ENCODE measurements at places on chromosomes 7 and 10.

DNA sequence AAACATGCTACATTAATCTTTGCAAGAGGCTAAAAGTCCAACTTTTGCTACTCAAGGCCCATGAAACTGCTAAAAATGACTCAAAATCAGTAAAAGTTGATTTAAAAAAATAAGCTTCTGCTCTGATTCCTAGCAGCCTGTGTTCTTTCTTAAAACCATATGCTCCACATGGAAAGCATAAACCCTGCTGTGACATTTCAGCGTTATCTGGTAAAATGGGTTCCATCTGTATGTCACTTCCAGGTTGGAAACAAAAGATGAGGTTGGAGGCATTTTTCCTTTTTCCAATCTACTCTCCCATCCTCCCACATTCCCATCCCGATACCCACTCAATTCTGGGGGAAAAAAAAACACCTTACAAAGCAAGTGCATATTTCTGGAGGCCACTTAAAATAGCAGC lies 439.5 kb downstream of the NEBL start:
- no peak for DNase-seq

DNA sequence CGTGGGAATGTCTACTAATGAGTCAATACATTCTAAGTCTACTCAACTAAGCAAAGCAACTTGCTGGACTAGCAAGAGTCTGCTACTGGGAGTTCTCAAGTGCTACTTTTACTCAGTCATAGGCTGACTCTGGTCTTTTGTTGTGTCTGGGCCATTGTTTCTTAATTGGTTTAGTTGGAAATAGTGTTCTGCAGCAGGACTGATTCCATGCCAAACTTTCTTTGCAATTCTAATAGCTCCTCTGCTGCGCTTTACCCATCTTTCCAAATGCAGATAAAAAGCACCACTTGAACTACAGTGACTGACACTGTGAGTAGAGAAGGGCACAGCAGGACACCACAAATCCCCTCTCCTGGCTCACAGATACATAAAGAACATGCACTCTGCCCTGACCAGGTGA lies 125.7 kb downstream of the CD36 start:
- DNase-seq, result no peak

DNA sequence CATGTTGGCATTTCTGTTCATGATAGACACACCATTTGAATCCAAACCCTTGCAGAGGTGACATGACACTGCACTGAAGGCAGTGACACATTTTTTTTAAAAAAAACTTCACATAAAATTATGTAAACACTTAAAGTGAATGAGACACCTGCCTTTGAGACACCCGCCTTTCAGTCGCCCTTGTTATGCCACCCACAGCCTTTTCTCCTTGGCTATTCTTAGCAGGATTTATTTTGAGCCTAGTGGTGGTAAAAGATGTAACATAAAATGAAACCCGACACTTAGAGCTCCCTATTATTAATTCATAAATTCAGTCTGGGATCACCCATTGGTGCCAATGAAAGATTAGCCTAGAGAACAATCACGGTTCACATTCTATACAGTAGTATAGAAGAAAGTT lies 161.3 kb downstream of the DYNC1I1 start:
- DNase-seq, result no peak

DNA sequence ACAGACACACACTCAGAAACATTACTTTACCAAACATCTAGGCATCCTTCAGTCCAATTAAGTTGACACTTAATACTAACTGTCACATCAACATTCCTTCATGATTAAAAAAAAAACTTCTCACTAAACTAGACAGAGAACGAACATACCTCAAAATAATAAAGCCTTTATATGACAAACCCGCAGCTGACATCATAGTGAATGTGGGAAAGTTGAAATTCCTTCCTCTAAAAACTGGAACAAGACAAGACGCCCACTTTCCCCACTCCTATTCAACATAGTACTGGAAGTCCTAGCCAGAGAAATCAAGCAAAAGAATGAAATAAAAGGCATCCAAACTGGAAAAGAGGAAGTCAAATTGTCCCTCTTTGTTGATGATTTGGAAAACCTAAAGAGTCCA lies 96.9 kb upstream of the PPP1R9A start:
- no peak for DNase-seq

- no peak for DNase-seq
Measured at GRCh38 chr7:53068673-53069072, 33.2 kb downstream of the POM121L12 start.

GRCh38 chr10:132407243-132407746 lies 10.3 kb downstream of the PWWP2B start:
- DNase-seq, result no peak

DNA sequence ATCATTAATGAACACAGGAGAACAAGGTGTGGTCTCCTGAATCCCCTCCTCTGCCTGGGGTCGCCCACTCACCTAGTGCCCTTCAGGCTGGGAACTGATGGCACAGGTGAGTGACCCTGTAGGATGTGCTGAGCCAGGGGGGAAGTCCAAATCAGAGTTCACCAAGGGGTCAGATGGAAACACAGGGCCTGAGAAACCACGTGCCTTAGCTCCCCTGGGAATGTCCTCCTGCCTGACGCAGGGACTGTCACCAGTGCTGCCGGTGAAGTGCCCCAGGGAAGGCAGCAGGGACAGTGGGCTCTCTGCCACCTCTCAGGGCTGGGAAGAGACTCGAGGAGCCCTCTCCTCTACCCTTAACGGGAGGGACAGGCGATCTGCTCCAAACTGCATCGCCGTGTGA lies 5.8 kb upstream of the PYROXD2 start:
- DNase-seq, result no peak

GRCh38 chr7:36210291-36210922 lies 57.4 kb downstream of the EEPD1 start:
- DNase-seq, result no peak

DNA sequence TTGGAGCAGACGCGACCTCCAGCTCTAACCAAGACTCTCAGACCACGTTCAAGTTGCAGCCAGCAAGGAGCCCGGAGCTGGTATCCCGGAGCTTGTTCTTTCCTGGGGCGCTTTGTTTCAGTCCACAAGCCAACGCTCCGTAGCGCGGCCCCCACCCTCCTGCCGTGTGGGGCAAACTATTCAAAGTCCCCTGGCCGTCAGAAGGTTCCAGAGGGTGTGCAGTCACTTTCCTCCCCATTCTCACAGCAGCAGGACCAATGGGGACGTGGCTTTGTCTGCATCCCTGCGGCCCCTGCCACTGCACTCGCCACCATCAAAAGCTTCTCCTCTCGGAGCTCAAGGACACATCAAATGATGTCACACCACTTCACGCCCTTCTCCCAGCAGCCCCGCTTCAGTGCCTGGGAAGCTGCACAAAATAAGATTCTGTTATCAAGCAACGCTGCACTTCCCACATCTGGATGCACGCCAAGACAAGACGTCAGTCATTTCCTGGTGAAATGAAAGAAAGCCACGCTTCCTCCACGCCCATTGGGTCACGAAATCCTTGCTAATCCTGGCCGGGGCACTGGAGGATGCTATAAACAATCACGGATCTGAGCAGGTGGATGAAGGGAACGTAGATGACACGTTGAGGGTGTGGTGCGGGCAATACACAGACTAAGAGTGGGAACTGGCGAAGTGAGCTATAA lies 348.2 kb downstream of the PTPRN2 start:
- DNase-seq, result no peak

- DNase-seq, result no peak
Measured at GRCh38 chr7:22425361-22425760, 68.4 kb upstream of the RAPGEF5 start.

- no peak for DNase-seq
Measured at GRCh38 chr7:108613949-108614381, 44.3 kb downstream of the DNAJB9 start.

DNA sequence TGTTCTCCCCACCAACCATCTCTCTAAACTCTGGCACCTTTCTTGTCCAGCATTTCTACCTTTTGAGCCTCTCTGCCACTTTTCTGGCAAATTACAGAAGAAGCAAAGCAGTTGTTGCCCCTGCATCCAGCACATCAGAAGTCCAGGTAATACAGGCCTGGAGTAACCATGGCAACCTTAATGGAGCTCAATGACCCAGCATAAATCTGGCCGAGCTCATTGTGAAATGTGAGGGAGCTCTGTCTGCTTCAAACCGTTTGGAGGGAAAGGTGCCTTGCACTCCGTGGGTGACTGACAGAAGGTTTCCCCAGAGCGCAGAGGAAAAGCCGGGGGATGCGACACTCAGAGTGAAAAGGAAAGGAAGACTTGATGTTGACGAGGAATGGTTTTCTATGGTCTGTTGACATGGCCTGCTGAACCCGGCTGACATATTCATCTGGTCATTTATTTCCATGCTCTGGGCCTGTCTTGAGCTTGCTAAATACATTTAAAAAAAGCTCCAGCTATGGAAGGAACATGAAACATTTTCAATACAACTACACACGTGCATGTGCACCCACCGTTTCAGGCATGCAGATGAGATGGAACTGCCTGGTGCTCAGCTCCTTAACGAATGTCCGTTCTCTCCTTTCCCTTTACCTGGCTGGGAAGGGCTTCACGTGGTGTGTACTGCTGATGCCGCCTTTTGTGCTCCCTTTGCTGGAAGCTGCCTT lies 74.9 kb downstream of the ADRA2A start:
- DNase-seq, result no peak

GRCh38 chr7:47677664-47678063 lies 95.8 kb upstream of the TNS3 start:
- no peak for DNase-seq

GRCh38 chr10:85139124-85139523 lies 810.7 kb downstream of the CCSER2 start:
- no peak for DNase-seq

DNA sequence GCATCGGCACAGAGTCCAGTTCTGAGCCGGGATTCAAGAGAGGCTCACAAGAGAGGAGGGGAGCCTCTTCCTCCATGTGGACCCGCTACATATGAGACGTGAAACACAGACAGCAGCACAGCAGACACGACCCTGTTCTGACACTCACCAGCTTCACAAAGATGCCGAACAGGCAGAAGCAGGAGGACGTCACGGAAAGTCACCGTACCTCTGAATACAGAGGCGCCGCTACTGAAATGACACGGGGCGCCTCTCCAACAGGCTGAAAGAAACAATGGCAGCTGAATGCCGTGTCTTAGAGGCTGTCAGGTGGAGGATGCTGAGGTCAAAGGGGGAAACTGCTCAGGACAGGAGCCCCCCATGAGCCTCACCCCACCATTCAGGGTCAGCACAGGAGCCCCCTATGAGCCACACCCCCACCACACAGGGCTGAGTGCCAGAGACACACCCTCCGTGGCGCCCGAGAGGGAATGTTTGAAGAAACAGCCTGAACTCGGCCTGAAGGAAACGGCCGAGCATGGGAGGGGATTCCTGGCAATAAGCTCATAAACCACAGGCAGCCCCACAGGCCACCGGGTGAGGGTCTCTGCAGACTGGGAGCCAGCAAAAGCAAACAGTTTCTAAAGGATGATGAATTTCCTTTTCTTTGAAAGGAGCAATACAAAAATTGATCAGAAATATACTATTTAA lies 510.3 kb downstream of the PTPRN2 start:
- DNase-seq, result no peak

DNA sequence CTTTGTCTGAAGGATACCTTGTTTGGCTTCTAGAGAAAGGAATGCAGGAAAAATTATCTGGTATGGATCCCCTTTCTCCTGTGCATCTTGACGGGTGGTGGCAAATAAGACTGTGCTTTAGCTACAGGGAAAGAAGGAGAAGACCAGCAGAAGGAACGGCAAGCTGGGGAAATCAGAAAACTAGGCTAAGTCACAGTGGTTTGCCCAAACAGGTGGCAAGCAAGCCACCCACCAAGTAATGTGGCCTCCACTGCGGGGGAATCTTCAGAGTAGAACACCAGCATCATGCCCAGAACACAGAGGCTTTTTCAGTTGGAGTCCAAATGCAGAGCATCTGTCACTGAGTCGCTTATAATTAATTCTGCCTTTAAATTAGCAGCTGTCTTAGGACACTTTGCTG lies 282.8 kb downstream of the PHF14 start:
- no peak for DNase-seq

GRCh38 chr7:128260069-128260795 lies 19.2 kb downstream of the LEP start:
- DNase-seq, result no peak

DNA sequence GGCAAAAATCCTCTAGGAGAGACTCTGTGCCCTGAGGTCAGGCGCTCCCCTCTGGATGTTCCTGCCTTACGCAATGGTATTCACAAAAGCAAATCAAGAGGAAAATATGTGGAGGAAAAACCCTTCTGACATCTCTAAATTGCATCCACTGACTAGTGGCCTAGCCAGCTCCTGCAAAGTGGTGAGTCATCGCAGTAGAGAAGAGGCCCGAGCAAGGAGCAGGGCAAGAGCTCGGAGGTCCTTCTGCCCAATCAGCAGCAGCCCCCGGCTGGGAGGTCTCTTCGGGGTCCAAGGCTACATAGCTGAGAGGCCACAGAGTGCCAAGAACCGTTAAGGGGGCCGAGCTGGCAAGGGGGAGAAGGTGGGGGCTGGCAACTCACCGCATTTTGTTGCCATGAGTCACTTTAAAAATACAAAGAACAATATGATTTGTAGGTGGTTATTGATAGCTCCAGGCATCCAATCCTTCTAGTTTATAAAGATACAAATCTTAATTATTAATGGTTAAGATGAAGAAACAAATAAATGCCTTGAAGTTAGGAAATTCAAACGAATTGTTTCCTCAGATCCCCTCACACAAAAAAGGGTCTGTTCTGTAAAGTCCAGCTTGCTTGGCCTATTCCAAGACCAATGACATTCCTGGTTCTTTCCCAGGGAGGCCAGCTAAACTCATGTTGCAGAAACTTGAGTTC lies 161.6 kb downstream of the PKD1L1 start:
- DNase-seq, result peak; percentile 93

GRCh38 chr10:98570834-98571233 lies 124.1 kb upstream of the HPS1 start:
- DNase-seq, result no peak

- no peak for DNase-seq
Measured at GRCh38 chr10:72557362-72557761, 68.5 kb downstream of the MICU1 start.

DNA sequence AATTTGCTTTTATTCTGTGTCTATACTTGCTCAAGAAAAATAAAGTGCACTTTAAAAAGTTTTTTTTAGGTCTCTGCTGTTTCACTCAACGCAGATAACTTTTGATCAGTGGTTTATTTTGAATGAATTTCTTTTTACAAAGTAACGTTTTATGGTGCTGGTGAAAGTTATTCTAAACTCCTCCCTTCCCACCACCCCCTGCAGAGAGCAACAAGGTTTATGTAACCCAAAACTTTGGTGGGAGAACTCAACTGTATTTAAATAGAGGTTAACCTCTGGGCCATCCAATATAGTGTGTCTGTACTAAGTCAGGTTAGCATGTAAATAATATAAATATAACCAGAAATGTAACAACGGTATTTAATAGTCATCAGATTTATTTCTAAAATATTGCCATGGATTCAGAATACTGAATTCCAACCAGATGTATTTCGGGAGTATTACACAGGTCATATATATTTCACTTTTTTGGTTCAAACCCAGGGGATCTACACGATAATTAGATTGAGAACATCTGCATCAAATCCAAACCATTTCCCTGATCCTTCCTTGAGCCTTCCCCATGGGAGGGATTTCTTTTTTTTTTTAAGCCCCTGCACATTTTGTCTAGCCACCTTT lies 3.9 kb upstream of the CUX1 start:
- DNase-seq, result peak; percentile 64

- peak; percentile 53 for DNase-seq
Measured at GRCh38 chr10:96417441-96417840, 58.6 kb upstream of the OPALIN start.
